ENCODE measurements at places on chromosomes 16 and 17. TPM values are rescaled to one million over a fixed set of nuclear protein-coding genes. Genes with fewer than 3 reads are reported as not detected.

NETO2 gene
- total RNA-seq, result 12.0 TPM

ANKRD13B gene
- total RNA-seq, result 2.7 TPM

NAGS gene
- total RNA-seq, result 2.4 TPM

KRTAP4-7 gene
- not detected for total RNA-seq

ZNF423 gene
- 0.72 TPM for total RNA-seq

RAMP2 gene
- 4.5 TPM for total RNA-seq

MYCBPAP gene
- 0.40 TPM for total RNA-seq

KRTAP4-6 gene
- not detected for total RNA-seq

KRT27 gene
- not detected for total RNA-seq

GCGR gene
- 0.08 TPM for total RNA-seq

CNGB1 gene
- total RNA-seq, result 0.32 TPM

CD300LF gene
- 0.40 TPM for total RNA-seq

- no peak for ATAC-seq
These were observed 29.8 kb downstream of the LYRM1 start for GRCh38 chr16:20930365-20930690.

DNA sequence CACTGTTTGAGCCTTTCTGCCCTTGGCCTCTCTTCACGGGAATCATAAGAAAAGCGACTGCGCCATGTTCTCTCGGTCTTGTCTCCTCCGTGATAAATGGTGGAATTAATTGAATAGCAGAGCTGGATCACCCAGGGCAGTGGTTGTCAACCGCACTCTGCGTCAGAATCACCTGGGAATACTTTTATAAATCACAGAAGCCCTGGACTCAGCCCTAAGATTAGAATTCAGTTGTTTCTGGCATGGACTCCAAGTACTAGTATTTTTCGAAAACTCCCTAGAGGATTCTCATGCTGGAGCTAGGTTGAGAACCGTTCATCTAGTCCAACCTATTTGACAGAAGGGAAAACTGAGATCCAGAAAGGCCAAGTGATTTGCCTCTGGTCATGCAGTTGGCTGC is 64.1 kb downstream of the SPACA3 start:
- no peak for ATAC-seq

GRCh38 chr16:89293276-89294143 is 76.0 kb downstream of the ZNF778 start:
- ATAC-seq, result no peak

DNA sequence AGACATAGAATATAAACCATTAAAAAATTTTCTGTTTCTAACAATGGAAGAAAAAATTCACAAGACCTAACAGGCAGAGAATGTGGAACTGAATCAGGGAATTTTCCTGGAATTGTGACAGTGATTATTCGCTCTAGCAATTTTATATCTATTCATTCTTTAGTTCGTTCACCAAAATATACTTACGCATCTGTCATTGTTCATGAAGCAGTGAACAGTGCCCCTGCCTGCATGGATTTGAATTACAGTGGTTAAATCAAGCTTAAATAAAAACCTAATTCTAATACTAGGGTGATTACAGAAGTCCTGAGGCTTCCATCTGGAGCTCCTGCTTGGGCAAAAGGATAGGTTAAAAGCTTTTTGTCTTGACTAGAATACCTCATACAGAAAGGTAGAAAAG is 48.6 kb downstream of the ABCA8 start:
- no peak for ATAC-seq

- ATAC-seq, result no peak
These were observed 208.5 kb downstream of the STX8 start for GRCh38 chr17:9367156-9367555.

- ATAC-seq, result no peak
These were observed 78.3 kb upstream of the RPL38 start for GRCh38 chr17:74125156-74125555.

DNA sequence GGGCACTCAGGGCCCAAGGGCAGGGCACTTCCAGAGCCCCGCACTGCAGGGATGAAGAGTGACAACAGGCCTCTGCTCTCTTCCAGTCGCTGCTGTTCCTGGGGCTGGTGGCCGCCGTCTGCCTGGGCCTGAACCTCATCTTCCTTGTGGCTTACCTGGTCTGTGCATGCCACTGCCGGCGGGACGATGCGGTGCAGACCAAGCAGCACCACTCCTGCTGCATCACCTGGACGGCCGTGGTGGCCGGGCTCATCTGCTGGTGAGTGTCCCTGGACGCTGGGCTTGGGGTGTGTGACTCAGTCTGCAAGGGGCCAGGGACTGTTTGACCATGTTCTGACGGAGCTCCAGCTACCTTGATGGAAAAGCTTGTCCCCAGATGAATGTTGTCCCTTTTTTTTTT is 9.0 kb downstream of the TTYH2 start:
- no peak for ATAC-seq

DNA sequence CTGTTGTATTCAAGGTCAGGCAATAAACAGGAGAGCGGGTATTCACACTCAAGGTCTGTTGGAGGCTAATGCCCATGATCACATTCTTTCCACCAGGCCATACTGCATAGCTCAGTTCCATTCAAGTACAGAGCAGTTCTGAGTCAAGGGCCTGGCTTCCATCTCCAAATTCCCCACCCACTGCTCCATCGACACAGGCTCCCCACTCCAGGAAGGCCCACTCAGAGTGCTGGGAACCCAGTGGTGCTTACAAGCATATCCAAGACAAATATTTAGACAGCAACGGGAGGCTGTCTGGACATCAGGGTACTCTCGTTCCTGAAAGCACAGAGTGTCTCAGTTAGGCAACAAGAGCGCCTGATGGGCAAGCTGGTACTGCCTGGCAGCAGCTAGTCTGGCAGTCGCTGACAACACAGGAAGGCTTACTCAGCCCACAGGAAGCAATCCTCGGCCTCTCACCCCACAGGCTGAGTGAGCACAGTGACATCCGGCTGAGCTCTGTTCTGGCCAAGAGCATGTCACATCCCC is 40.9 kb downstream of the RFFL start:
- ATAC-seq, result peak; percentile 80

- ATAC-seq, result no peak
These were observed 113.4 kb upstream of the KCNJ16 start for GRCh38 chr17:69961501-69962145.

GRCh38 chr17:82438401-82439193 is 12.0 kb downstream of the CYBC1 start:
- ATAC-seq, result no peak

DNA sequence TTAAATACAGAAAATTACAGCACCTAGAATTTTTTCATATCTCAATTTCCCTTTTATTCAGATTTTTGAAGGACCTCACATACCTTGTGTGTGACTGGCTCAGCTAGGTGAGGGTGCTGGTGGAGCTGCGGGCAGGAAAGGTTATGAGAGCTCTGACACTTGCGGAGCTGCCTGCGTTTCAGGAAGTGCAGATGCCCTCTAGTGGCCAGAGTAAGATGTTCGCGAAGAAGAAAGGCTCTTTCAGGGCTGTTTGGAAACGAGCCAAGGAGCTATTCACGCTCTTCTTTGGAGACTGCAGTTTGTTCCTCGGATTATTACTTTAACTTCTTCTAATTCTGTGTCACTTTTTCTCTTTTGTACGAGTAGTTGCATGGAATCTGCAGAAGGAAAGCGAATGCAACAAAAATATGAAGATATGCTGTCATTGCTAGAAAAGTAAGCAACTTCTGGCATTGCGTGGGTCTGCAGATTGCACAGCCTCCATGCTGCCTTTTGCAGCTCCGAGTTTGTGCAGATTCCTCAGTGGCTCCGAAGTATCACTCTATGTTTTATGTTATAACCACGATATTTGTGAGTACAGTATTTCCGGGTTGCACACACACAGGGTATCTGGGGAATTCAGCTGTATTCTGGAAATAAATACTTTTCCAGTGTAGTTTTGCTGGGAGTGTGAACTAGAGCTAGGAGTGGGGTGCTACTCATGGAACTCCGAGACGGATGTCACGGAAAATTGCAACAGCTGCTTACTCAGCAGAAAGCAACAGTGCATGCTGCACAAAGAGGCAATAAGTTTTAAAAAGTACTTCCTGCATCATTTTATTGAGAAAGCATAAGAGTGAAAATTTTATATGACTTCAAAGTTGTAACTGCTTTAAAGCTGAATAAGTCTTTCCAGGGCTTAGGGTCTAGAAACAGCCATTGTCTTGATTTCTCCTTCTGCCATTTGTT is 46.3 kb downstream of the DNAH9 start:
- ATAC-seq, result peak; percentile 80

- no peak for ATAC-seq
These were observed 219.1 kb upstream of the IRX3 start for GRCh38 chr16:54505549-54506213.

GRCh38 chr16:86076606-86077005 is 177.6 kb downstream of the IRF8 start:
- ATAC-seq, result no peak

DNA sequence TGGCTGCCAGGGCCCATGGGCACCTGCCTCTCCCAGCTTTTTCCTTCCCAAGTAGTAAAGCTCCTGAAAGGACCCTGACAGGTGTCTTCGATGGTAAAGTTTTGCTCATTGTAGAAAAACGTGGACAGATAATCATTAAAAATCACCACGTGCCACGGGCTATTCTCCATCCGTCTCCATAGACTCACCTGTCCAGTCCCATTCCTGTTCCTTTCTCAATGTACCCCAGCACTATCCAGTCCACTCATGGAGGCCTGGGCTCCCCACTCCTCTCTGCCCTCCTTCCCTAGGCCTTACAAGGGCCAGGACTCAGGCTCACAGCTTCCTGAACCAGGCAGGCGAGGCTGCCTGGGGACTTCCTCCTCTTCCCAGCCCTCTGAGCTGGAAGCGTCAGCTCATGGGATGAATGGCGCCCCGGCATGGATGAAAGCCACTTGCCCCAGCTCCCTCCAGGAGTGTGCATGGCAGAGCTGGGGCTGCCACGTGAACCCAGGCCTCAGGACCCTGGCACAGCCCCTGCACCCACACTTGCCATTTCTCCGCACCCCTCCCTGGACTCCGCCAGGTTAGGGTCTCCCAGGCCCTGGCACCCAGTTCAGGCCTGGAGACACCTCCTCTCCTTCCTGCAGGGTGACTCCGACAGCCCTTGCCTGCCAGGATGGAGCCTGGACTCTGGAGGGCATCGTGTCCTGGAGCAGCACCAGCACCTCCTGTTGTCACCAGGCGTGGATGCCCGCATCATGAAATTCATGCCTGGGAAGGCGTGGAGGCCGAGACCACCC is 8.8 kb downstream of the CTRB1 start:
- ATAC-seq, result no peak

GRCh38 chr16:2520784-2521531 is 787 bp downstream of the AMDHD2 start:
- peak; percentile 74 for ATAC-seq

GRCh38 chr17:72336026-72336803 is 215.4 kb downstream of the SOX9 start:
- no peak for ATAC-seq

DNA sequence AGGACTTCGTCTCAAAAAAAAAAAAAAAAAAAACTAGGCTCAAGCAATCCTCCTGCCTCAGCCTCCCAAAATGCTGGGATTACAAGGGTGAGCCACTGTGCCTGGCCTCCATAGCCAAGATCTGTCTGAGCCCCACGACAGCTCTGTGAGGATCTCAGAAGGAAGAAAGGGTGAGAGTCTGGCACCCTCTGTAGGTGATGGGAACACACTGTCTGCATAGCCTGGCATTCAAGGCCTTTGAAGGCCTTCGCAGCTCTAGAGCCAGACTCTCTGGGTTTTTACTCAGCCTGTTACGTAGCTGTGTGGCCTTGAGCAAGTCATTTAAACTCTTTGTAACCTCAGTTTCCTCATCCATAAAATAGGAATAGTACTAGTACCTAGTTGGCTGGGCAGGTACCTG is 6.3 kb upstream of the XPO6 start:
- ATAC-seq, result peak; percentile 82

GRCh38 chr16:88074041-88074440 is 122.8 kb downstream of the BANP start:
- no peak for ATAC-seq

GRCh38 chr17:79053251-79053925 is 21.2 kb upstream of the ENGASE start:
- no peak for ATAC-seq

DNA sequence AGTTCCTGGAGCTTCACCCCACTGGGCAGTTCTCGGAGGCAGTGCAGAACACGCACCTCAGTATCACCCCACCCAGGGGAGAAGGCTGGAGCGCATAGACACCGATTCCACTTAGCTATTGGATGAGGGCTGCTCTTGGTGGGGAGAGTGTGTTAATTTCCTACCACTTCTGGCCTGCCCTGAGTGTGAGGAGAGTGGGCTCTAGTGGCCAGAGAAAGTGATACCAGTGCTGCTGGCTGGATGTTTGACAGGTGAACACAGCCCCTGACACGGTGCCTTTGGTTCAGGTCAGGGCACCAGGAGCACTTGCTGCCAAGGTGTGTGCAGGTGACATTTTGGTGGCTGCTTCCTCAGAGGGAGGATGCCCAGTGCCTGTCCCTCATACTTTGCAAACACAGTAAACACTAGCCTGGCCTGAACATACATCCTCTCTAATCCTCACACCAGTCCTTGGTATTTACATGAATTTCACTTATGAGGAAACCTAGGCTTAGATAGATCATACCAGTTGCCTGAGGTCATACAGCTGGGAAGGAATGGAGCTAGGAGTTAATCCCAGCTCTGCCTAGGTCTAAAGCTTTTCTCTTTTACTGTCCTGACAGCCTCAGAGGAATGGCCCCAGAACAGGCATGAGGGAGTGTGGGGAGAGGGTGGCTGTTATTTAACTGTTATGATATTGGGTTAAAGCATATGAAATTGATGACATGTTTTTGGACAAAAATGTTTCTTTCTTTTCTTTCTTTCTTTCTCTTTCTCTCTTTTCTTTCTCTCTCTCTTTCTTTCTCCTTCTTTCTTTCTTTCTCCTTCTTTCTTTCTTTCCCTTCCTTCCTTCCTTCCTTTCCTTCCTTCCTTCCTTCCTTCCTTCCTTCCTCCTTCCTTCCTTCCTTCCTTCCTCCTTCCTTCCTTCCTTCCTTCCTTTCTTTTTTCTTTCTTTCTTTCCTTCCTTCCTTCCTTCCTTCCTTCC is 21.0 kb upstream of the ITGAX start:
- peak; percentile 64 for ATAC-seq

- ATAC-seq, result no peak
These were observed 18.4 kb upstream of the TBKBP1 start for GRCh38 chr17:47675380-47676198.

DNA sequence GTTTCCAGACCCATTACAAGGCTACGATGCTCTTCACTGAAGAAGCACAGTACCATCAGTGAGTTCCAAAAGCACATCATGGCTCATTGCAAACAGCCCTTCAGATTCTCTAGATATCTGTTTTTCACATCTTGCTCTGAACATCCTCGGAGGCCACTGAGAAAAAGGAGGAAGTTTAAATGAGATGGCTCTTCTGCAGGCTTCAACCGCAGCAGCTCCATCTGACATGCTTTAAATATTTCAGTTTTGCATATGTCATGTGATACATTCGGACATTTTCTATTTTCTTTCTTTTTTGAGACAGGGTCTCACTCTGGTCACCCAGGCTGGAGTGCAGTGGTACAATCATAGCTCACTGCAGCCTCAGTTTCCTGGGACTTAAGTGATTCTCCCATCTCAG is 396.8 kb downstream of the NPIPA8 start:
- ATAC-seq, result no peak

GRCh38 chr16:65123396-65124211 is 1.7 kb upstream of the CDH11 start:
- peak; percentile 27 for ATAC-seq

- ATAC-seq, result no peak
These were observed 13.3 kb upstream of the IL17C start for GRCh38 chr16:88624977-88625576.

Data from esophagus mucosa (tissue), 1 donor.